Activated B cell treated with CpG ODN at 0.5 μM for 24 hours (primary cell): ENCODE measurements at places on chromosomes 2 and 18.
A peak's percentile ranks its signal among the peaks of the same experiment; 100 is the strongest.

- no peak for DNase-seq
Observed at GRCh38 chr18:40437517-40437916, 1517.5 kb upstream of the PIK3C3 start.

- DNase-seq = peak; percentile 25
Observed at GRCh38 chr2:43024515-43025011, 201.8 kb downstream of the ZFP36L2 start.

DNA sequence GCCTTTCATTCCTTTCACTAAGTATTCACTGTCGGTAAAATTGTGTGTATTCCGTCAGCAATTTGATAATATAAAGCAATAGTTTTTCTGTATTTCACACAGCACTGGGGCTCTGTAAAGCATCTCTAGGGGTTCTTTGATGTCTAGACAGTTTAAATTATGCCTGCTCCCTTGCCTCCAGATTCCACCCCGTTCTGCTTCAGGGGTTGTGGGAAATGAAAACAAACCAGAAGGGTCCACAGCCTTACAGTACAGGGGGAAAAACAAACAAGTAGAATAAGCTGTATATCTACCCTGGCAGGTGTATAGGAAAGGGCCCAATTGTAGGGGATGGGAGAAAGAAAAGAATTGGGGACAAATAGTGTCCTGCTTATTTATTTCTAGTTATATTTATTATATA is 63.1 kb downstream of the ASXL3 start:
- DNase-seq = no peak

- no peak for DNase-seq
Observed at GRCh38 chr2:100884145-100884621, 64.2 kb downstream of the NPAS2 start.

GRCh38 chr2:219109471-219109870 is 48.8 kb upstream of the IHH start:
- no peak for DNase-seq

DNA sequence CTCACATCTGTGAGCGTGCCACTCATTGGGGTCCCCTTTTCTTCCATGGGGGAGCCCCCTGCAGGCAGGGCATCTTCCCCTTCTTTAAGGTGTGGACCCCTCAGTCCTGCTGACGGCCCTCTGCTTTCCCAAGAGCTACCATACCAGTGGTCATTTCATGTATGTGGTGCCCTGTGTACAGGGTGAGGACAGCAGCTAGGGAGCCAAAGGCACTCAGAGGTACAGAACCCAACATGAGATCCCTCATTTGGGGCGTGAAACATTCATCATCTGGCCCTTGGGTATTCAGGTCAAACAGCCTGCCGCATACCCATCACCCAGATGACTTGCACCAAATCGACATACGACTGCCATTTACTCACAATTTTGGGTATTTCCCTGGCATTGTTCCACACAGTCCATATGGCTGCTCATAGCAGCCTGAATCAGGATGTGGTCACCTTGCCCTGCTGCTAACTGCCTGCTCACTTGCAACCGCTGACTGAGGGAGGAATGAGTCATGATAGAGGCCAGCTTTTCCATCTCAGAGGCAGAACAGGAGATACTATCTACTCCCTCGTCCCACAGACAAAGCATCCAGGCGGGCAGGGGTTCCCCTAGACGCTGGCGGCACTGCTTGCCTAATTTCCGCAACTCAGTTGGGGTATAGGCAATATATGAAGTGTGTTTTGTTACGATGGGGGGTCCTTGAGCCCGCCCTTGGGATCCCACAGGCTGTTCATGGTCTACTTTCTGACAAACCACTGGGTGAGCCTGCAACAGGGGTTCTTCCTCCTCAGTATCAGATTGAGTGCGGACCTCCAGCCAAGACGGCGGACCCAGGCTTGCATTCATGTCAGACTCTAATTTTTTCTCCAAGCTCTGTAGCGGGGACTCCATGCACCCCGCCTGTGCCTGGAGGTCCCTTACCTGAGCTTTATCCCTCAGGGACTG is 228.6 kb downstream of the SATB2 start:
- no peak for DNase-seq

- no peak for DNase-seq
Observed at GRCh38 chr18:5710235-5710634, 166.4 kb upstream of the EPB41L3 start.

DNA sequence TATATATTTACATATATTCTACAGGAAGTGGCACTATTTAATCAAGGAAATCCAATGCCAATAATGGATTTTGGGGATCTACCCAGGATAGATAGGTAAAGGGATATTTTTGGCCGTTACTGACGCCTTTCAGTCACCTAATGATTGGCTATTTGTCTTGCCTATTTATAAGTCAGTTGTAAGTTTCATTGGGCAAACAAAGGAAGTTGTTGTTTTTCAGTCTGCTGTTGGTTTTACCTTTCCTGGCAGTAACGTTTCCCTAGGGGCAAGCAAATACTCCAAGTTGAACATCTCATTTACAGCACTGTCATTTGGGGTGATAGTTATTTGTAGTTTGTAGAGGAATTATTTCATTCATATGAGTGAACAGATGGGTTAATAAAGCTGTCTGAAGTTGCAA is 17.0 kb upstream of the LANCL1 start:
- DNase-seq = no peak

DNA sequence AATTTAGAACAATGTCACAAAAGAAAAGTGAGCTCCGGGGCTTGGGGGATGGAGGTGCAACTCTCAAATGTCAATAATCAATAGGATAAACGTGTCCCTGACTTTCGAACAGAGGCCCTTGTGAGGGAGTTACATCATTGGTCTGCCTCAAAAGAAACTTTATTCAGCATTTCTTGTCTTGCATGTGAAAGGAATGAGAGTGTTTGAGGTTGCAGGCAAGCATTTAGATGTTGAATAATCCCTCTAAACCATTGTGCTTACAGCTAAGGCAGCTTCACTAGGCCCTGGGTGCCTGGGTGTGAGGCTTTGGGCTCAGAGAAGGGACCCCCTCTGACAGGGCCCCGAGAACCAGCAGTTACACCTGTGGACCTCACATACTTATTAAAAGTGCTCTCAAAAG is 28.6 kb upstream of the FHL2 start:
- no peak for DNase-seq

GRCh38 chr2:71602115-71602495 is 148.7 kb downstream of the DYSF start:
- no peak for DNase-seq

- DNase-seq = no peak
Observed at GRCh38 chr2:1488181-1488671, 75.0 kb downstream of the TPO start.

DNA sequence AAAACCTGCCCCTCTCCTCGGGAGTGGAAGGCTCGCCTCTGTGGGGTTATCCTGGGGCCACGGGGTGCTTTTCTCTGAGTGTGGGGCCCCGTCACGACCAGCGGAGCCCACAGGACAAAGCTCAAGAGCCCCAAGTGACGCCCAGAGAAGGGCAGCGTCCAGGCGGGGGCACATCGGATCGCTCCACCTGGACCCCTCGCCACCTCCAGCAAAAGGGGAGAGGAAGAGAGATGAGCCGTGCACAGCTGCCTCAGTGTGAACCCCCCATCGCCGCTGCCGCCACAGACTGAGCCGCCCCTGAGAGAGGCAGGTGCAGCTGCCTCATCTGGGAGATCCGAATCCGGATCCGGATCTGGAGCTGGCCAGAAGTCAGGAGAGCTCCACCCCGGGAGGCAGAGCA is 282.5 kb upstream of the PXDN start:
- DNase-seq = no peak

DNA sequence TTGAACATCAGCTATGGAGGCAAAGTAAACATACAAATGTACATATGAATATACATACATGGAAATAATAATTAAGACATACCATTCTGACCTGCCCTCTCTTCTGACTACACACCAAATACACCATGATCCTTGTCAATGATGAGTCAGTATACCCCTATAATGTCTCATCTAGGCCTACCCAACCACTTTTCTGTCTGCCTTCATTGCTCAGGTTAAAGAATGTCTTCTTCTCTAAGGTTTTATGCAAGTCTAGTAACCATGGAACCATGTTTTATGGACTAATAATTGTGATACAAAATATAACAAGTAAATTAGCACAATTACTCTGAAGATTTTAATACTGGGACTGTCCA is 128.7 kb downstream of the NCKAP5 start:
- DNase-seq = no peak

DNA sequence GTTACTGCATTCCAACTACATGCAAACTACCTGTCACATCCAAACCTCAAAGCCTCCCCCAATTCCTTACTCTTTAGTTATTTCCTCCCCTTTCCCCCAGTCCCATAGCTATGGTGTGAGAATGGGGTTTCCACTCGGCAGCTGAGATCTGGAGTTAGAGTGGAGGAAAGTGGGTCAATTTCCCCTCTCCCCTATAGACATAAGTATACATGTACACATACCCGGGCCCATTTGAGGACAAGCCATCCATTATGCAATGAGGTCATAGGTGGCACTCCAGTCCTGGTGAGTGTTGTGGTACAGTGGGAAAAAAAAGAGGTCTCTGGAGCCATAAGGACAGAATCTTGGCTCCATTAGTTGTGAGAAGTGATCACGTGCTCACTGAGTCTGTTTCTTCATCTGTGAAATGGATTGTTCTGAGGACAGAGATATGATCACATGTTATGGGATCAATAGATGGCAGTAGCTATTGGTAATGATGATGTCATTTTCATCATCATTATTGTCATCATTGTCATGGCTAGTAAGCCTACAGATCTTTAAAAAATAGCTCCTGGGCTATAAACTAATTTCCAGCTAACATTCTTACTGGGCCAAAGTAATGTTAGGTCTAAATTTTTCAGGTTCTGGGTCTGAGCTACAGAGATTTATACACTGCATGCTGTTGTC is 119.0 kb downstream of the BCL2L11 start:
- DNase-seq = no peak

GRCh38 chr2:154673694-154674093 is 24.8 kb upstream of the KCNJ3 start:
- no peak for DNase-seq

- DNase-seq = no peak
Observed at GRCh38 chr2:147558620-147559019, 286.2 kb upstream of the ACVR2A start.

GRCh38 chr2:143847257-143847656 is 672.7 kb downstream of the ZEB2 start:
- DNase-seq = no peak

DNA sequence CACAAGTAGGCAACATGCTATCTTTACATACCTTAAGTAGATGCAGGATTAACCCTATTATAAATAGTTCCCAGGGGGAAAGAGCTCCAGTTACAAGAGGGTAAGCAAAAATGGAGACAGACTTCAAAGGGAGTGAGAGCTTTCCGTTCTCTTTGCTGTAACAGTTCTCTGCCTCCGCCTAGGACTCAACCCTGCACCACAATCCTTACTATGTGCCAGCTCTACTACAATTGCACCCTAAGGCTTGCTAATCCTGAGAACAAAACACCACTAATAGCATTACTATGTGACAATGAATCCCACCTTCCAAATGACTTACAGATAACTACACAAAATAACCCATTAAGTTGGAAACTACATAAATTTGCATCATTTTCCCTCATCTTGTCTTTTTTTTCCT is 7.7 kb downstream of the ZBTB14 start:
- DNase-seq = no peak

DNA sequence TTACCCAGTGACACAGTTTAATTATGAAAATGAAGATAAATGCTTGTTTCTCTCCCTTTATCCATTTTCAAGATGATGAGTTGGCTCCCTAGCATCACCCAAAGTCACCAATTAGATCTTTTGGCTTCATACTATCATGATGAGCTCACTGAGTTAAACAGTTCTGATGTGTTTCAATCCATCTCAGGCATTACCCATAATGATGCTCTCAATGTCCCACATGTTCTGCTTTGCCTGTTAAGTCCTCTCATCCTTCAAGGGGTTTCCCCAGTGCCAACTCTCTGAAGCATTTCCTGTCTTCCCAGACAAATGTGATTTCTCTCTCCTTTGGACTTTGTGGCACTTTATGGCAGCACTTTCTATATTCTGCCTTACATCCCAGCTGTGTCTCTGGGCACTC is 92.6 kb downstream of the EPB41L3 start:
- DNase-seq = no peak

- DNase-seq = no peak
Observed at GRCh38 chr2:234024304-234024703, 26.2 kb upstream of the SPP2 start.

DNA sequence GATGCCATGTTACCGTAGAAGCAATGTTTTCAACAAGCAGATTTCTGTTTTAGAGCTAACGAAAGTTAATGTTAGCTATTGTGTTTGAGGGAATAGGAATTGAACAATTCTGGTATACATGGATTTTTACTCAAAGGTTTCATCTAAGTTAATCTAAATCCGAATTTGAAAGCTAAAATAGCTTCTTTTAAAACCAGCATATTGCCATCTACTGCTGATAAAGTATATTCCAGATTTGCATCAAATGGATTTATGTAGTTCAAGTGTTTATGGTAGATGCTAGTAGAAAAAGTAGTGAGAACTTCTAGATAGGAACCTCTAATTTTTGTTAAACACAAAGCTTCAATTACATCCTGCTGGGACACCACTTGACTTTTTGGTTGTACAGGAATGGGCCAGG is 1569.5 kb upstream of the NXPH2 start:
- no peak for DNase-seq

GRCh38 chr18:38475686-38476085 is 910.1 kb upstream of the CELF4 start:
- DNase-seq = no peak

- DNase-seq = no peak
Observed at GRCh38 chr2:96763511-96764252, 3.0 kb downstream of the CNNM4 start.

GRCh38 chr2:112918256-112918655 is 7.3 kb downstream of the IL37 start:
- DNase-seq = no peak

DNA sequence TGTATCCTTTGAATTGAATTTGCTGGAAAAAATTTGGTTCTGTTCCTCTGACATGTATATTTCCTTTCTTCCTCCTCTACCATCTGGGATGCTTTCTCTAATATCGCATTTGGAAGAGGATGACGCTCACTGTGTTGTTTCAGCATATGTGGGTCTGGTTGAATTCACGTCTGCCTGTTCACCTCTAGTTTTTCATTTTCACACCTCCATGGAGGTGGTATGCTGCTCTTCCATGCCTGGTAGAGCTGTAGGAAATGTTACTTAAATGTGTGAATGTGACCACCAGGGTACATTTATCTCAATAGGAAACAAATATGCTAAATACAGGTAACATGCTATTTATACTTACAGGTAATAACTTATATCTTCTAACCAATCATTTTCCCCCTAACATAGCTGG is 44.5 kb downstream of the TSHZ1 start:
- no peak for DNase-seq

GRCh38 chr2:40666398-40666797 is 214.5 kb upstream of the SLC8A1 start:
- DNase-seq = no peak

GRCh38 chr2:69604836-69605235 is 38.7 kb downstream of the AAK1 start:
- no peak for DNase-seq

- DNase-seq = no peak
Observed at GRCh38 chr2:217715484-217715883, 287.3 kb downstream of the TNS1 start.

DNA sequence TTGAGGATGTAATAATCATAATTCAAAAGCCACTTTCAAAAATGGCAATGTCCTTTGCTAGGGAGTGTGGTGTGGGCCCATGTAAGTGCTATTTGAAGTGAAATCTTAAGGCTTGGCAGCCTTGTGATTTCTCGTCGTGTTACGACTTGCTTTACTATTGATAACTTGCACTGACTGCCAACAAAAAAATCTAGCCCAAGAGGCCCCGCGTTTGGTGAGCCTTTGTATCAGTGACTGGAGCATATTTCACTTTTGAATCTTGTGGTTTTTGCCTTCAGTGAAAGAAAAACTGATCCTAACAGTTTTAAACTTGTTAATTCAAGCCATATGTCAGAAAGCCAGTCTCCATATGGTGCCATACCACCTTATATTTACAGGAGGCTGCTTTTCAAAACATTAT is 248.0 kb downstream of the TMEM182 start:
- DNase-seq = no peak
